ENCODE measurements at places on chromosomes 5 and 9.
A peak's percentile ranks its signal among the peaks of the same experiment; 100 is the strongest.

DNA sequence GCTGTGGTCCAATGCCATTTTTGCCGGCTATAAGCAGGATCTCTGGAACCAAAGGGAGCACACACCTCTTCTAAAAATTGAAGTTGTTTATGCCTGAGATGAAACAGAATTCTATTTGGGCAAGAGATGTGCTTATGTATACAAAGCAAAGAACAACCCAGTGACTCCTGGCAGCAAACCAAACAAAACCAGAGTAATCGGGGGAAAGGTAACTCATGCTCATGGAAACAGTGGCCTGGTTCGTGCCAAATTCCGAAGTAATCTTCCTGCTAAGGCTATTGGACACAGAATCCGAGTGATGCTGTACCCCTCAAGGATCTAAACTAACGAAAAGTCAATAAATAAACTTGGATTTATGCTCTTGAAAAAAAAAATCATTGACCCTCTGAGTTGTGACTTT, 178.7 kb downstream of the CEMIP2 start:
- H3K4me3 ChIP-seq = no peak overlapping the region
- peaks cover under 1% of the 10 kb centered on the region for H3K27me3 ChIP-seq
- H3K4me1 ChIP-seq = no peaks in the 10 kb centered on the region

GRCh38 chr5:109192027-109192426, 217.7 kb downstream of the PJA2 start:
- peaks cover 8% of the 10 kb centered on the region for H3K4me1 ChIP-seq
- no peaks in the 10 kb centered on the region for H3K36me3 ChIP-seq
- H3K27ac ChIP-seq = peak overlapping the region; percentile 33
- no peaks in the 10 kb centered on the region for H3K27me3 ChIP-seq
- no peak for DNase-seq

DNA sequence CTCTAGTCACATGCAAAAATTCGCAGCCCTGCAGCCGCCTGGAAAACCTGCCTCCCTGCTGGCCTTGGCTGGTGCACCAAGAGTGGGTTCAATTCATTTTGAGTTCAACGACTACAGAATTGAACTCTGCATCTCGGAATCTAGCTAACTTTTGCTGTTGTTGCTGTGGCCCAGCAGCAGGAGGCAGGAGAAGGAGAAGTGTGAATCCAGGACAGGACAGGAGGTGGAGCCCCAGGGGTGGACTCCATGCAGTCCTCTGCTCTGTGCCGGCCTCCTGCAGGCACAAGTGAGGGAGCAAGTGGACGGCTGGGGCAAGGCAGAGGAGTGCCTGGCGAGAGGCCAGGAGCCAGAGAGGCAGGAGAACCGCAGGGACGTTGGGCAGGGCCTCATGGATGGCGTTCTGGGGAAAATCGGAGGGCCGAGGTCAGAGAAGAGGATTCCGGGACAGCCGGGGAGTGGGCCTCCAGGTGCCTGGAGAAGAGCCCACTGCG, 214.2 kb downstream of the FANCC start:
- H3K4me1 ChIP-seq = no peaks in the 10 kb centered on the region
- H3K27me3 ChIP-seq = no peaks in the 10 kb centered on the region
- H3K27ac ChIP-seq = no peak overlapping the region
- H3K4me3 ChIP-seq = no peak overlapping the region

DNA sequence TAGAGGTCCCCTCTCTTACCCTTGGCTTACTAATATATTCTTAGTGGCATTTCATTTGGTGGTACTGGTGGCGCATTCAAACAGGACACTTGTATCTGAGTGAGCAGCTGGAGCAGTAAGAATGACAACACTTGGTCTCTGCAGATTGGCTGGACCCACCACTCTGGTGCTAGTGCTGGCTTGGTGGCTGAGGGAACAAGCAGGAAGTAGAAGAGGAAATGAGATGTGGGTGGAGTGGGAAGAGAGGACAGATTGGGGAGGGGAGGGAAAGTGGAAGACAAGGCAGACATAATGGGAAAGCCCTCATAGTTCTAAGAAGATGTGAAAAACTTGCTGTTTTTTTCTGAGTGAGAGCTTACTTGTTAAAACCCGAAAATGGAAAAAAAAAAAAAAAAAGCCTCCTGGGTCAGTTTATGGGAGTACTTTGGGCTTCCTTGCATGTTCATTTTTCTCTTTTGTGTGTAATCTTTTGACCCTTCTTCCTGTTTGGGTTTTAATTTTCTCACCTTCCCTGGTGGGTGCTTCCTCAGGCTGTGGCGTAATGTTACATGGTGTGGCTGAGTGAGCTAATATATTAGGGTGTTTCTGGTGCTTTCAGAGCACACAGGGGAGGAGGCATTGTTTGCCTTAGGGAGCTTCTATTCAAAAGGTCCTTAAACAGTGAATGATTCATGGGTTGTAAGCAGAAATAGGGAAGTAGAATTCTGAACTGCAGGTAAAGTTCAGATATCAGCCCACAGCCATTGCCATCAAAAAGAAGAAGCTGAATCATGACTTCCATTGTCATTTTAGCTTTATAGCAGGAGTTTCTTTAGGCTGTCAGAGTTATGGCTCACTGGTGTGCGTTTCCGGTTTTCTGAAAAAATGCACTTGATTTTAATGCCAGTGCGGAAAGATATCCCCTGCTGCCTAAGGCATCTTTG, 52.3 kb downstream of the TLE4 start:
- peak overlapping the region; percentile 80 for H3K27ac ChIP-seq
- H3K27me3 ChIP-seq = no peaks in the 10 kb centered on the region

DNA sequence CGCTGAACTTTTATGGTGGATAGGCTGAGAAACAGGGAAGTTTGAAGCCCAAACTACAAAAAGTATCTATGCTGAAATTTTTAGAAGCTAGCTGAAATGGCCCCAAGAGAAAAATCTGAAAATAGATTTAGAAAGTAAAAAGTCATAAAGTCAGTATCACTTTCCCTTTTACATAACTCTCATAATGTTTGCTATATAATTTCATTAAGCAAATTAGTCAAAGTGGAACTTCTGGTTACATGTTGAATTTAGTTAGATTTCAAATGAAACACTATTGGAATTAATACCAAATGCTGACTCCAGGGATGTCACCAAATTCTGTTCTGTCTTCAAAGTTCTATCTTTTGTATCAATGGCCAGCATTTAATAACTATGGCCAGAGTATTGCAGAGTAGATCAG, 126.9 kb downstream of the TTC39B start:
- no peak overlapping the region for H3K4me3 ChIP-seq
- peaks cover 56% of the 10 kb centered on the region for H3K36me3 ChIP-seq
- no peak for DNase-seq
- peaks cover 4% of the 10 kb centered on the region for H3K4me1 ChIP-seq

All from activated CD4-positive, alpha-beta T cell treated with anti-CD3 and anti-CD28 coated beads, Interleukin-2, amount 10 ng/mL, durations not matched to agents 7 days and 5 days (primary cell).